SHP77 treated with DMSO at 0.1 percent for 48 hours (cell line): ENCODE measurements at places on chromosomes 1 and 21.

- DNase-seq, result peak; percentile 34
Observed at GRCh38 chr1:226061841-226062557, 517 bp upstream of the H3-3A start.

- no peak for DNase-seq
Observed at GRCh38 chr1:40162753-40163441, 1.7 kb downstream of the RLF start.

GRCh38 chr1:53328541-53329499 lies 950 bp upstream of the LRP8 start:
- DNase-seq, result peak; percentile 25

- no peak for DNase-seq
Observed at GRCh38 chr21:26534517-26534916, 38.6 kb downstream of the CYYR1 start.
